Suppressor macrophage (primary cell): ENCODE measurements at places on chromosomes 12 and 14.

GRCh38 chr12:109632342-109632741 is 58.7 kb downstream of the MVK start:
- no peak for DNase-seq

DNA sequence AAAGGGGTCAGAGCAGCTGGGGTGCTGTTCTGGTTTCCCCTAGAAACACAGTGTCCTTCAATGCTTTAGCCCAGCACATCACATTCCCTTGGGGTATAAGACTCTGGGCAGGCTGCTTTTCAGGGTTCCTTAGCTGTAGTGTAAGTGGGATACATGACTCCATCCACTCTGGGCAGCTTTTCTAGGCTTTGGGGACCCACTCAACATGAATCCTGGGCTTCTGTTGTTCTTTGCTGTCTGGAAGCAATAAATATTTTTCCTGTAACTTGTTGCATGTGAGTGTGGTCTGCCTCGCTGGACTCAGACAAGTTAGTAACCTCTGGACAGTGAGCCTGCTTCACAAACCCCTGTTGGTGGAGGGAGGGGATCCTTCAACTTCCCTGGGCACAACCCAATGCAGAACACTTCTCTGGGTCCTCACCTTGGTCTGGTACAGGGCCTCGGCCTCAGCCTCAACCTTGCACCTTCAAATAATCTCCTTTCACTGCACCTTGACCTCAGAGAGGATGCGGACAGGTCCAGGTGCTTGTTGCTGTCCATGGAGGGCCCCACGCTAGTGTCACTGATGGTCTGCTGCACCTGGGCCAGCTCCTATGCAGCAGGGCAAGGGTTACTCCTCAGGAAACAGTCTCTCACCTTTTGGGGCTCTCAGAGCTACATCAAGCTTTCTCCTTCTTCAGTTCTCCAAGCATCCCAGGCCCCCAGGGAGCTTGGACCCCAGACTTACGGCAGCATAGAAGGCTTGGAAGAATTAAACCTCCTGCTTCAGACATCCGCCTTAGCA is 13.5 kb upstream of the KRT73 start:
- no peak for DNase-seq

GRCh38 chr12:9326085-9326484 is 117.9 kb upstream of the PZP start:
- no peak for DNase-seq

- no peak for DNase-seq
Measured at GRCh38 chr12:109018296-109018695, 2.6 kb downstream of the SVOP start.

- no peak for DNase-seq
Measured at GRCh38 chr12:67386869-67387565, 117.9 kb downstream of the CAND1 start.

GRCh38 chr12:105060715-105061378 is 23.4 kb downstream of the ALDH1L2 start:
- DNase-seq: no peak

GRCh38 chr14:93019367-93019843 is 96.3 kb downstream of the ITPK1 start:
- no peak for DNase-seq

GRCh38 chr12:24922090-24922489 is 26.8 kb downstream of the BCAT1 start:
- peak; percentile 21 for DNase-seq

DNA sequence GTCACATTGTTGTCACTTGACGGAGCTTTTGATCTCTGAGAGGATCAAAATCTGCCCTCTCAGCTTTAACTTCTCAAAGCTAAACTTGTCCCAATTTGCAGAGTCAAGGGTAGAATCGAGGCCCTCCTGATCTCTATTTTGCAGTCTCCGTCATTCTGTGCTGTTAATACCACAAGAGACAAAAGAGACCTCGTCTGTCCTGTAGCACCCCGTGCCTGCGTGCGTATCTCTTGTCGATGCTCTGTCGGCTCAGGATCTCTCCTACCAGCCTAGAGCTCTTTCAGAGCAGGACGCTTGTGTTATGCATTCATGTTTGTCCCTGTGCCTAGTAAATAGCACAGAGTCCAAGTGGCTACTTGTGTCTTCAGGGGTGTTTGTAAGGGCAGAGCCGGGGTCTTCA is 5.1 kb downstream of the EVL start:
- no peak for DNase-seq

DNA sequence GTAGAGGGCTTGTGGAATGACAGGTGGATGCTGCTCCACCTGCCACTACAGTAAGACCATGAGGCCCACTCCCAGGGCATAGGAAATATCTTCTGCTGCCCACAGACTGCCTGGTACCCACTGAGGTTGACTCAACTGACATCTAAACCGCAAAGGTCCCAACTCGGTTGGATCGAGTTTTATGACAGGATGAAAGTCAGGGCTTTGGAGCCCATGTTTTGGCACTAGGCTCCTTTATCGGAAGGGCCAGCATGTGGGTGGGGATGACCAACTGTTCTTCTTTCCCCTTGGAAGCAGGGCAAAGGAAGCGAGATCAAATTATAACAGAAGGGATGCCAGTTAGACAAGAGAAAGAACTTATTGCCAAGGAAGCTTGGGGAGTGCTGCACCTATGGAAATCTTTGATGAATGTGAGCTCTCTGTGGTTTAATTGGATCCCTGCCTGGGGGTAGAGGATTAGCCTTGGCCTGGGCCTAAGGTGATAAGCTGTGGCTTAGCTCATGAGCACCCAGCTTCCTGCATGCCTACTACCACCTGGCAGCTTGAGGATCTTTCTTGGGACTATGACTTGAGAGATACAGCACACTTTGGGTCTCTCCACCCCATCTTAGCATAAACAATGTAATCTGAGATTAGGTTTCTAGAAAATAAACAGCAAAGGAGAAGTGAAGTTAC is 121.8 kb downstream of the KCNA5 start:
- no peak for DNase-seq

DNA sequence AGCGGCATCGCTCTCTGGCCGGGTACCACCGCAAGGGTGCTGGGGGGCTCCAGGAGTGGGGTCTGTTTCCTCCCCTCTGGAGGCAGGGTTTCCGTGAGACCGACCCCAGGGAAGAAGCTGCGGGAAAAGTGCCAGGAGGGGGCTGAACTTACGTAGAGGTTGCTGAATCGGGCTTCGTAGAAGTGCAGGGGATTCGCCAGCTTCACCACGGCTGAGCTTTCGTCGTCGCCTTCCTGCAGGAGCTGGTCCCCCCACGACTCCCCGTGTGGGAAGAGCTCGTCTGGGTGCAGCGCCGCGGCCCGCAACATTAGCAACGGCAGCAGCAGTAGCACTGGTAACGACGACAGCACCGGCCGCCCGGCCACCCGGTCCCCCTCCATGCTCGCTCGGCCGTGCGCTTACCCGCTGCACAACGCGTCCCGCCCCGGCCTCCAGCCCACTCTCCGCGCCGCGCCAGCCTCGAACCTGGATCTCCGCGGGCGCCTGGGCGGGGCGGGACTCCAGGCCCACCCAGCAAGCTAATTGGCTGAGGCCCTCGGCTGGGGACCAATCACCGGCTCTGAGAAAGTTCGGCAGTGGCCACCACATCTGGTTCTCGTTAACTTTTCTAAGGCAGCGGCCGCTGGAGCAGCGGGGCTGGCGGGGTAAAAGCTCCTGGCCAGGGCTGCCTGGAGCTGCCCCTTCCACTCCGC is at the start of gene NID2:
Gene NID2 (minus strand): TSS at position 445 of the 692 bp plus-strand sequence. CDS start 65 bp downstream, at position 380.
- DNase-seq: peak; percentile 6

- DNase-seq: no peak
Measured at GRCh38 chr12:131131808-131132117, 178.1 kb downstream of the ADGRD1 start.

GRCh38 chr12:11884706-11885105 is 186.0 kb upstream of the BCL2L14 start:
- DNase-seq: peak; percentile 94

DNA sequence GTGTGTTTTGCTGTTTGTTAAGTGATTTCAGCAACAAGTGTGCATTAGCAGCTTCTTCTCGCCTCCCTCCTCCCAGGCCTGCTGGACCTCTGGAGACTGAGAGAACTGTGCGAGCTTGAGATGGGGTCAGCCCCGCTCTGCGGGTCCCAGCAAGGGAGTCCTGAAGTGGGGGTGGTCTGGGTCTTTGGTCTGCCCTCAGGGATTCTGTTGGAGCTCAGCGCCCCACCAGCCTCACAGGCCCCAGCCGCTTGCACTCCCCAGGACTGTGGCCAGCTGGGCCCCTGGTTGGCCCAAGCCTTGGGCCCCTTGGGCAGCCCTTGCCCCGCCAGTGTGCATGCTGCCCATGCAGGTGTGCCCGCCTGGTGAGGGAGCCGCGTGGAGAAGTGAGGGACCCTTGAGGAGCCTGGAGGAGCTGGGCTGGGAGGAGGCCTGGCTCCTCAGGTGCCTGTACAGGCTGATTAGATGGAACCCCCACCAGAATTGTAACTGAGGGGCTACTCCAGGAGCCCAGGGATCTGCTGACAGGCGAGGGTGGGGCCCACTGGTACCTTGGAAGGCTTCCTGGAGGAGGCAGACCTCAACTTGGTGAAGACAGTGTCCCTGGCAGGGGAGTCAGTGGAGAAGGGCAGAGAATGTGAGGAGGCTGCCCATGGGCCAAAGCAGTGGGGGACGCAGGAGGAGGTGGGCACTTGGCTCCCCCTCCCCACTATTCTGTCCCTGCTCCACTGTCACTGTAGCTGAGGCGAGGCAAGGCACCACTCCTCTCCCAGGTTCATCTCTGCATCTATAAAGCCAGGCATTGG is 56.7 kb downstream of the BEGAIN start:
- no peak for DNase-seq

DNA sequence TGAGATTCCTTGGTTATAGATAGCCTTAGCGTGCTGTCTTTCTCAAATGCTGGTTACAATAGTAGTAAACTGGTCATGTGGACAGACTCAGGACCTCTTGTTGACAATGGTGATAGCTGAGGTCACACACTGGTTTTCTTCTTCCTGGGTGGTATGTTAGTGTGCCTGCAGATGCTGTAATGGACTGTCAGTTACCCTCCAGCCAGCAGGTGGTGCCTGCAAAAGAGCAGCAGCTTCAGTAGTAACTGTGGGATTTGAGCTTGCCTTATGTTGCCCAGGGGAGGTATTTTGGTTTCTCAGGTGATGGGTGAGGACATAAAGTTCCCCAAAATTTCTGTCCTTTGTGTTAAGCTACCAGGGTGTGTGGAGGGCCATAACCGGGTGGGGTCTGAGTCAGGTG is 33.7 kb upstream of the SCAF11 start:
- no peak for DNase-seq

DNA sequence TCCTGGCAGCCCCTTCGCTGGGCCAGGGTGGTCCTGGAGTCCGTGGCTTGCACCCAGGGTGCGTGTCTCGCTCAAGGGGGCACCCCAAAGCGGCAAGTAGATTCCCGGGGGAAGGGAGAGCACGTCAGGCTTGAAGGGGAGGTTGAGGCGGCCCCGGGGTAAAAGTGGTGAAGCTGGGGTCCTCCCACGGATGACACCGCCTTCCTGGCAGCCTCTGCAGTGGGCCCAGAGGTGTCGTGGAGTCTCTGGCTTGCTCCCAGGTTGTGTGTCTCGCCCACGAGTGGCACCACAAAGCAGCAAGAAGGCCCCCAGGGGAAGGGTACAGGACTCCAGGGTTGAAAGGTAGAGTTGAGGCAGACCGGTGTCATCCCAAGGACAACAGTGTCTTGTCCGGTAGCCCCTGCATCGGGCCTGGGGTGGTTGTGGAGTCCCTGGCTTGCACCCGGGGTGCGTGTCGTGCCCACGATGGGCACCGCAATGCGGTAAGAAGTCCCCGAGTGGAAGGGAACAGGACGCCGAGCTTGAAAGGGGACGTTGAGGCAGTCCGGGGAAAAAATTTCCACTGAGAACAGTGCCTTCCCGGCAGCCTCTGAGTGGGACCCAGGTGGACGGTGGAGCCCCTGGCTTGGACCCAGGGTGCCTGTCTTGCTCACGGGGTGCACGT is 158.0 kb upstream of the ALG10B start:
- no peak for DNase-seq

DNA sequence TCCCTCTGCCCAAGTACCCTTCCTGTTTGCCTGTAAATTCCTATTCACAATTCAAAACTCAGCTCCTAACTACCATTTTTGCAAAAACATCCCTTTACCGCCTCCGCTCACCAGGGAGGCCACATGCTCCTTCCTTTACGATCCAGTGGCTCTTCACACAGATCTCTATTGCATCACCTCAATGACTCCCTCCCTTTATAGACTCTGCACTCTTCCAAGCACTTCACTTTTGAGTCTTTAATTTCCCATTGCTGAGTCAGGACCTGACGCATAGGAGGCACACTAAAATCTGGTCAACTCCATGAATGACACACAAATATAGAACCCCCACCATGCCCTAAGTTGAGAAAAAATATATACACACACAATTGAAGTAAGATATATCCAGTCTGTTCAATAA is 45.9 kb downstream of the PPP1R13B start:
- peak; percentile 70 for DNase-seq

GRCh38 chr12:89468648-89469326 is 55.8 kb downstream of the GALNT4 start:
- DNase-seq: peak; percentile 45

- no peak for DNase-seq
Measured at GRCh38 chr12:69355363-69356028, 4.0 kb upstream of the YEATS4 start.

DNA sequence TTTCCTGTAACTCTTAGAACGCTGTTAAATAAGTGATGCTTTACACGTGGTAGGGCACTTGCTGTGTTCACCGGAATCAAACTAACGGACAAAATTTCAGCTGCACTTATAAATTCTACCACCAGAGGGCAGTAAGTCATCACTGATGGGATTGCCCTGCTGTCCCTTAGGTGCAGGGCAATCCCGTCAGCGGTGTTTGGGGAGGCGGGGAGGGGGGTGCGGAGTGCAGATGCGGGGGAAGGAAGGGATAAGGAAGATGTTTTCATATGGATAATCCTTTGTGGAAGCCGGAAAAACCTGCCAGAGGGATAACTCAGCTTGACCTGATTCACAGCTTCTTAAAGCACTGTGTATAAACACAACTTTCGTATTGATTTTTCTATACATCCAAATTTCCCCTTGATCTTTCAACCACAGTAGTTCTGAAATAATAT is 21.7 kb upstream of the SLC10A1 start:
- peak; percentile 72 for DNase-seq
